ENCODE measurements at places on chromosomes 4 and X.
A peak's percentile ranks its signal among the peaks of the same experiment; 100 is the strongest.

GRCh38 chr4:4248885-4249203 lies 821 bp upstream of the TMEM128 start:
- no peaks in the 10 kb centered on the region for H3K27me3 ChIP-seq
- peaks cover 13% of the 10 kb centered on the region for H3K4me1 ChIP-seq
- H3K27ac ChIP-seq = peak overlapping the region; percentile 94
- H3K36me3 ChIP-seq = peaks cover 6% of the 10 kb centered on the region
- no peak for DNase-seq

GRCh38 chr4:65943076-65943475 lies 272.8 kb upstream of the EPHA5 start:
- DNase-seq = peak; percentile 89
- H3K36me3 ChIP-seq = no peaks in the 10 kb centered on the region
- H3K27me3 ChIP-seq = no peaks in the 10 kb centered on the region
- H3K4me1 ChIP-seq = peaks cover 5% of the 10 kb centered on the region
- H3K4me3 ChIP-seq = no peak overlapping the region

DNA sequence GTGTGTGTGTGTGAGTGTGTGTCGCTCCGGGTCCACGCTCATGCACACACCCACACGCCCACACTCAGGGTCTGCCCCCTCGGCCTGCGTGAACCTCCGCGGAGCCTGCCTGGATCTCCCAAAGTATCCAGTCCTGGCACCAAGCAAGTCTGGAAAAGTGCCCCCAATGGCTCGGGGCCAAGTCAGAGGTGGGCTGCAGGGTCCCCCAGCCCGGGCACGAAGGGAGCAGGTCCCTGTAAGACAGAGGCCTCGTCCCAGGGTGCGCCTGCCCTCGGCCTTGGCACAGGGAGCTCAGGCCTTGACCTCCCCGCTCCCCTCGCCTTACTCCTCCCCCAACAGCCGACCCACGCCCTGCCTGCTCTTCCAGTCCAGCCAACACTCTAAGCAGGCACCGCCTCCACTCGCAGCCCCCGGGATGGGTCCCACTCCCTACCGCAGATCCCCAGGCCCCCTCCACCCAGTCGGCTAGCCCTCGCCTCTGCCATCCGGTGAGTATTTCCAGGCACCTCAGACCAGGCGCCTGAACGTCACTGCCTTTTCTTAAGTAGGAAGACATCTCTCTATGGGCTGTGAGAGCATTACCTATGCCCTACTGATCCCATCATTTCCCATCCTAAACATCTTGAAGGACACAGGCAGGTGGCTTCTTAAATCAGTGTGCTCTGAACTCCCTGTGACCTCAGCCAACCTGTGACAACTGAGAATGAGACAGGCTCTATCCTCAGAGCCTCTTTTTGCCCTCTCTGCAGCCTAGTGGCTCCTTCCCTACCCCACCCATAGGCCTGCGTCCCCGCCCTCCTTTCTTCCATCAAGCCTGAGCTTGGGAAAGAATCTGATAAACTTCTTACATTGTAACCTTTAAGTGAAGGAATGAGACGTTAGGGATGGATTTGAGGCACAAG lies 704 bp downstream of the FAM114A1 start:
- peak overlapping the region; percentile 94 for H3K4me3 ChIP-seq
- peak overlapping the region; percentile 98 for H3K27ac ChIP-seq
- peaks cover 27% of the 10 kb centered on the region for H3K36me3 ChIP-seq
- no peaks in the 10 kb centered on the region for H3K27me3 ChIP-seq

GRCh38 chrX:33188286-33188685 lies 23.1 kb downstream of the DMD start:
- H3K27me3 ChIP-seq = no peaks in the 10 kb centered on the region
- H3K4me3 ChIP-seq = no peak overlapping the region
- no peak for DNase-seq
- H3K4me1 ChIP-seq = no peaks in the 10 kb centered on the region
- H3K36me3 ChIP-seq = no peaks in the 10 kb centered on the region

GRCh38 chr4:99462875-99463464 lies 27.8 kb upstream of the ADH7 start:
- DNase-seq = peak; percentile 39
- H3K27me3 ChIP-seq = no peaks in the 10 kb centered on the region
- H3K4me1 ChIP-seq = no peaks in the 10 kb centered on the region
- no peak overlapping the region for H3K27ac ChIP-seq
- no peak overlapping the region for H3K4me3 ChIP-seq
- H3K36me3 ChIP-seq = no peaks in the 10 kb centered on the region

- H3K27ac ChIP-seq = no peak overlapping the region
- H3K4me3 ChIP-seq = no peak overlapping the region
- no peak for DNase-seq
- H3K4me1 ChIP-seq = no peaks in the 10 kb centered on the region
- H3K36me3 ChIP-seq = no peaks in the 10 kb centered on the region
Observed at GRCh38 chr4:189032606-189033338, 893.5 kb downstream of the TRIML1 start.

- H3K4me1 ChIP-seq = peaks cover 20% of the 10 kb centered on the region
- H3K27ac ChIP-seq = peak overlapping the region; percentile 87
- no peaks in the 10 kb centered on the region for H3K27me3 ChIP-seq
- H3K4me3 ChIP-seq = peak overlapping the region; percentile 97
- H3K36me3 ChIP-seq = no peaks in the 10 kb centered on the region
Observed at GRCh38 chr4:165326831-165327210, 648 bp upstream of the MSMO1 start.

- H3K27me3 ChIP-seq = no peaks in the 10 kb centered on the region
- no peaks in the 10 kb centered on the region for H3K4me1 ChIP-seq
- DNase-seq = no peak
Observed at GRCh38 chr4:14868426-14869395, 133.6 kb upstream of the CPEB2 start.

Measured in astrocyte (in vitro differentiated cells and primary cell).